ENCODE measurements at places on chromosomes 3 and 15.

DNA sequence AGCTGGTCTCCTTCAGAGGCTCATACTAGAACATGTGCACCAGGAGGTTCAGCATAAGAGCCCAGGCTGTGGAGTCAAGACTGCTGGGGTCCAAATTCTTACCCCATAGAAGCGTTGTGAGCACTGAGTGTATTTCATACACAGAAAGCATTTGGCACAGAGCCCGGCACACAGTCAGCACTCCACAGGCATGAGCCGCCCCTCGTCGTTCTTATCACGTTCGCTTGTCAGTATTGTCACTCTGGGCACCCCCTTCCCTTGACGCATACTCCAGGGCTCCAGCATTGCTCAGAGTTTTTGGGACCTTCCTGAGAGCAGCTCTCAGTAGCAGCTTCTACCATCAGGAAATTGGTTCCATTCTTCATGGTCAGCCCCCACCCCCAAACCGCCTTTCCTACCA lies 25.2 kb downstream of the CORO2B start:
- DNase-seq: no peak

GRCh38 chr3:72459588-72459987 lies 388.7 kb downstream of the SHQ1 start:
- no peak for DNase-seq

DNA sequence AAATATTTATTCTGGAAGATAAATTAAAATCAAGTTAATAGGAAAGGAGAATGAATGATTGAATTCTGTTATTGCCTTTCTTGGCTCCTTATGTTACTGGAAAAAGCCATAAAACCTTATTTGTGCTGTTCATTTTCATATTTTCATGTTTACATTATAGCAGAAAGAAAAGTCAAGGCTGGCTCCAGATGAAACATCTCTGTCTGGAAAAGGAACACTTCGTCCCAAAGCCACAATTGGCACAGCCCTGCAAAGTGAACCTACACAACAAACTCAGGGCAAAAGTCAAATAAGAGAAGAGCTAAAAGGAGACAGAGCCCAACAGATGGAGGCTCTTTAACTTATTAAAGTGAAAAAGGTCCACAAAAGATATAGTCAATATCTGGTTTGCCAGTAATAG lies 73.4 kb downstream of the GTPBP8 start:
- DNase-seq: no peak

DNA sequence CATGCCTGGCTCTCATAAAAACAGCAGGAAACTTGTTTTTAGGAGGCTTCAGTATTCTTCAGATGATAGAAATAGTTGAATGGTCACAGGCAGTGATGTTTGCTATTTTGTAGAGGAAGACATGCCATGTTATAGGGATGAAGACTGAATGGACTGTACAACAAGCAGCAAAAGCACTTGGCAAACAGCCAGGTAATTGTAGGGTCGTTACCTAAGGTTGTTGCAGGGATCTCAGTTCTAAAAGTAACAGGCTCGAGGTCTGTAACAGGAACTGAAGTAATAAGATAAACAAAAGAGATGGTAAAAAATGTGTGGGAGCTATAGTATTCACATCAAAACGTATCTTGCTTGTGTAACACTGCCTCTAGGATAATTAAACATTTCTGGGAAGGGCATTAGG lies 116.3 kb downstream of the TFG start:
- no peak for DNase-seq

- DNase-seq: peak; percentile 67
Measured at GRCh38 chr3:17023006-17023664, 138.4 kb downstream of the PLCL2 start.

- DNase-seq: no peak
Measured at GRCh38 chr15:70017801-70018200, 79.9 kb downstream of the TLE3 start.

- DNase-seq: no peak
Measured at GRCh38 chr15:26872206-26872605, 5.3 kb downstream of the GABRA5 start.

GRCh38 chr3:77449459-77450350 lies 409.8 kb downstream of the ROBO2 start:
- DNase-seq: no peak

DNA sequence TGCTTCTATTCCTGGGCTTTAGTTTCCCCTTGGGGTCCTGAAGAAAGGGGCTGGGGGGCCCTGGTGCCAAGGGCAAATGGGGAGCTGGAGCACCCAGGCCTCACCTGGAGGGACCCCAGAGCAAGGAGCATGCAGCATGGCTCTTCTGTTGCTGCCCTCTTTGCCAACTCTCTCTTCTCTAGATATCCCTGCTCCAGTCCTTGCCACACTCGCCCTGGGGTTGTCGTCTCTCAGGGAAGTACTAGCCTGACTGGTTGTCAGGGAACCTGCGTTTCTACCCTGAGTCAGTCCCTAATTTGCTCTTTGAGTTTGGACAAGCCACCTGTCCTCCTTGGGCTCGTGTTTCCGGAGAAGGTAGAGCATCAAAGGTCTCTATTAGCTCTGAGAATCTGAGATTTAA lies 63.7 kb upstream of the UBE2Q2 start:
- DNase-seq: no peak

- DNase-seq: no peak
Measured at GRCh38 chr3:39094851-39095677, 12.4 kb downstream of the GORASP1 start.
